NCI-H345 (cell line): ENCODE measurements at places on chromosomes 13 and 19.
A peak's percentile ranks its signal among the peaks of the same experiment; 100 is the strongest.

- no peak for DNase-seq
These were observed 640.1 kb upstream of the KLF12 start for GRCh38 chr13:74774264-74774663.

- DNase-seq: peak; percentile 69
These were observed at the start of gene PALM for GRCh38 chr19:708154-709143. Gene PALM (plus strand): TSS chr19:708935. CDS start chr19:709147, 212 bp downstream.

DNA sequence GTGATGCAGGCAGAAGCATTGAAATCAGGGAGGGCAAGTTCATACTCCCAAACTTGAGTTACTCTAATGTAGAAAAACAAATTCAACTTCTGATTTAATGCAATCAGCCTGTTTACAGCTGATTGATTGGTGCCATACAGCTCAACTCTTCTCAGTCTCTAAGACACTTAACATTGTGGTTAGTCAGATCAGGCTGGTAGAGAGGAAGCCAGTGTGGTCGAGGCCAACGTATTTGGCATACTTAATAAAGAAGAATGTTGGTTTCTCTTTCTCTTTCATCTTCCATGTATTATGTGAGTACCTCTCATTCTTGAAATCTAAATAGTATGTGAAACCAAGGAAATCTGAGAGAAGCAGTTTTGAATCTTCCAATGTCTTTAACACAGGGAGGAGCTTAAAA lies 255.0 kb upstream of the SLITRK1 start:
- no peak for DNase-seq

GRCh38 chr19:32631381-32631780 lies 43.6 kb downstream of the ANKRD27 start:
- DNase-seq: no peak

DNA sequence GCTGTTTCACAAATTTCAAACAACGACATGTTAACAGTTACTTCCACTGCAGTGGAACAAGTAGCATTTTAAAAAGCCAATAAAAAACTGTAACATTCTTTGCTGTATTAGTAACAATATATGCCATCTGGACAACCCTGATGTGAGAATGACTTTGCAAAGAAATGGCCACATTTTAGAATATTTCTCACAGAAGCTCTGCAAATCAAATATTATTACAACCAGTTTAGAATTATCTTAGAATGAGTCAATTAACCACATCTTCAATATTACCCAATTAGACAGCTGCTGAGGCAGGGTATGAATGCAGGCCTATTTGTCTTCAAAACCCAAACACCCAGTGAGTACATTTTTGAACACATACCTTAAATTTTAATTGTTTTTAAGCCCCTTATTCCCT lies 3.2 kb downstream of the ZNF699 start:
- no peak for DNase-seq

- no peak for DNase-seq
These were observed 1.3 kb downstream of the TNFSF14 start for GRCh38 chr19:6668691-6669090.

DNA sequence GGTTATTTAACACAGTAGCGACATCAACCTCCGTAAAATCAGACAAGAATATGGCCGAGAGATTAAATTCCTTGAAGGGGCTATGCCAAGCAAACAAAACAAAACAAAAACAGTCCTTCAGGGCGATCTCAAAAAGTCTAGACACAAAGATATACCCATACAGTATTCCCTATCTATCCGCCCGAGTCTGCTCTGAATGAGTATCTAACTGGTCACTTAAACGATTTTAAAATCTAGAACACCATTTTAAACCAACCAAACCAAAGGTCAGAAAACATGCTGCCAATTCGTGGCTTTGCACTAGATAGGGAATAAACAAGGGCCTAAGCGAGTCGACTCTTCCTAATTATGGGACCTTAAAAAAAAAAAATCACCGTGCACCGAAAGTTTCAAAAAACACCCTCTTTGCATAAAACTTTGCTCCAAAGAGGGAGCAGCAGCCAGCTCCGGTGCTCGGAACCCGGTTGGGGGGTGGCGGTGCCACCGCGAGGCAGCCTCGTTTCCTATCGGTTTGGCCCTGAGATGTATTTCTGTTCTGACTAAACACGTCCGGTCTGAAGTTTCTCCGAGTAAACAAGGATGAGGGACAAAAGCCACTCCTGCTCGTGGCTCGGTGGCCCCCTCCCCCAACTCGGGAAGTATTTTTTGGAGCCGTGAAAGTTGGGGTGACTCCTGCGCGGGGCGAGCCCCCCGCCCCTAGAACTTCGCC lies 1.8 kb downstream of the HMGB1 start:
- peak; percentile 17 for DNase-seq

- DNase-seq: no peak
These were observed 3.6 kb downstream of the LRRC25 start for GRCh38 chr19:18393836-18394235.

- no peak for DNase-seq
These were observed 19.7 kb downstream of the MED26 start for GRCh38 chr19:16608290-16608739.

GRCh38 chr19:6925386-6925785 lies 38.0 kb downstream of the ADGRE1 start:
- DNase-seq: no peak

- DNase-seq: no peak
These were observed 569.9 kb downstream of the MYO16 start for GRCh38 chr13:109199280-109199679.

DNA sequence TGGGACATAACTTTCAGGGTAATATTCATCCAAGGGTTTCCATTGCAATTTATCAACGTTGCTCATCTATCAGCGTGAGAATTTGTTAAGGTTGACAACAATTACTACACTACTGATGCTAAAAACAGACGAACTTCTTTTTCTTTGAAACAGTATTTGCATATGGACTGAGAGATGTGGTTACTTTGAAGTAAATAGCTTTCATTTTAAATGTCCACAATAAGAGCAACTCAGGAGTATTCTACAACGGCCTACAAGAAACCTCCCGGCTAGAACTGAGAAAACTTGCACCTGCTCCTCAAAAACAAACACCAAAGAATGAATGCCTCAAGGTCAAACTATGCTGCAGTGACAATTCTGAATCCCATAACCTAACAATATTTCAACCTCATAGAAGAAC lies 238.4 kb downstream of the IRS2 start:
- no peak for DNase-seq

GRCh38 chr13:107370015-107370785 lies 802.3 kb upstream of the ARGLU1 start:
- no peak for DNase-seq

GRCh38 chr13:28429685-28430290 lies 65.1 kb downstream of the FLT1 start:
- no peak for DNase-seq

- DNase-seq: no peak
These were observed 11.9 kb upstream of the C13orf42 start for GRCh38 chr13:51122868-51123566.

GRCh38 chr13:31965361-31966066 lies 66.1 kb upstream of the FRY start:
- no peak for DNase-seq

- no peak for DNase-seq
These were observed 2180.2 kb upstream of the PCDH20 start for GRCh38 chr13:63595811-63596210.

- no peak for DNase-seq
These were observed 10.4 kb downstream of the ADGRE2 start for GRCh38 chr19:14768001-14768400.

DNA sequence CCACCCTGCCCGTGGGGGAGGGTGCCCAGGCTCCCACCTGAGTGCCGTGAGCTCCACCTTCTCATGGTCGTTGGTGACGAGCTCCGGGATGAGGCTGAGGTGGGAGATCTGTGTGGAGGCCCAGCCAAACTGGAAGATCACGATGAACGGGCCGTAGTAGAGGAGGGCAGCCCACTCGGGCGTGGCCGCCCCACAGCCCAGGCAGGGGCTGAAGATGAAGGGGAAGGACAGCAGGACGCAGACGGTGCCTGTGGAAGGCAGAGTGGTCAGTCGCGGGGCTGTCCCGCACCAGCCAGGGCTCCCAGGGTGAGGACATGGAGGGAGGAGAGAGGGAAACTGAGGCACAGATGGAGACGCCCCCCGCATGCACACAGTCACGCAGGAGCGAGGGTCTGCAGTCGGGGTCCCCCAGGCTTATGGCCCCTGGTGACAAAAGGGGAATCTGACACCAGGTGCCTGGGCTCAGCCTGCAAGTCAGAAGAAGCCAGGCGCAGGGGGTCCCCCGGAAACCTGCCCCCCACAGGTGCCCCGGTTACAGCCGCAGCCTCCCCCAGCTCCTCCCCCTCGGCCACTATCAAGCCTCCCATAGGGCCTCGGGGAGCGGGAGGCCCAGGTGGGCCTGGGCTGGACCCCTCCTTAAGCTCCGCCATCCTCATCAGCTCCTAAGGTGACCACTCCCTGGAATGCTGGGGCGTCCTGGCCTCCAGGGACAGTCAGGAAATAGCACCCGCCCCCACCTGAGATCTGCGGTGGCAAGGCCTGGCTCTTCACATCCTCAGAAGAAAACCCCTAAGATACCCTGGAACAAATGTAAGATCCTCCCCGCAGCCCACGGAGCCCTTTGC lies 6.2 kb downstream of the MFSD12 start:
- no peak for DNase-seq

GRCh38 chr19:6067975-6068374 lies 42.3 kb downstream of the RFX2 start:
- no peak for DNase-seq

- no peak for DNase-seq
These were observed 127.9 kb downstream of the KCTD12 start for GRCh38 chr13:76758257-76758656.

- no peak for DNase-seq
These were observed 7.9 kb upstream of the JUNB start for GRCh38 chr19:12783291-12783848.

- no peak for DNase-seq
These were observed 11.9 kb downstream of the MARK4 start for GRCh38 chr19:45263013-45263412.

GRCh38 chr13:23516702-23517101 lies 53.5 kb upstream of the TNFRSF19 start:
- DNase-seq: no peak
